ENCODE measurements at places on chromosomes 2 and 18.

- DNase-seq: peak; percentile 19
Measured at GRCh38 chr18:8367217-8367988, 241.8 kb upstream of the RAB12 start.

- no peak for DNase-seq
Measured at GRCh38 chr2:21467280-21467818, 343.6 kb downstream of the TDRD15 start.

DNA sequence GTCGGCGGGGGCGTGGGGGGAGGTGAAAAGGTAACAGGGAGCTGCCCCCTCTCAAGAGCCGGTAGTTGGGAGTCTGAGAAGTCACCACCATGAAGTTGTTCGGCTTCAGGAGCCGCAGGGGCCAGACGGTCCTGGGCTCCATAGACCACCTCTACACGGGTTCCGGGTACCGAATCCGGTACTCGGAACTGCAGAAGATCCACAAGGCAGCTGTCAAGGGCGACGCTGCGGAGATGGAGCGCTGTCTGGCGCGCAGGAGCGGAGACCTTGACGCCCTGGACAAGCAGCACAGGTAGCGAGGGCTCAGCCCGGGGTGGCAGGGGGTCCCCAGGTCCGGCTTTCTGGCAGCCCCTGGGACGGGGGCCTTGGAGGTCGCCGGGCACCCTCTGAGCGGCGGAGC lies 47.1 kb upstream of the ZNF519 start:
- no peak for DNase-seq

GRCh38 chr2:55092439-55092838 lies 42.2 kb upstream of the RTN4 start:
- no peak for DNase-seq

GRCh38 chr18:58535340-58536201 lies 93.3 kb downstream of the ALPK2 start:
- DNase-seq: no peak

DNA sequence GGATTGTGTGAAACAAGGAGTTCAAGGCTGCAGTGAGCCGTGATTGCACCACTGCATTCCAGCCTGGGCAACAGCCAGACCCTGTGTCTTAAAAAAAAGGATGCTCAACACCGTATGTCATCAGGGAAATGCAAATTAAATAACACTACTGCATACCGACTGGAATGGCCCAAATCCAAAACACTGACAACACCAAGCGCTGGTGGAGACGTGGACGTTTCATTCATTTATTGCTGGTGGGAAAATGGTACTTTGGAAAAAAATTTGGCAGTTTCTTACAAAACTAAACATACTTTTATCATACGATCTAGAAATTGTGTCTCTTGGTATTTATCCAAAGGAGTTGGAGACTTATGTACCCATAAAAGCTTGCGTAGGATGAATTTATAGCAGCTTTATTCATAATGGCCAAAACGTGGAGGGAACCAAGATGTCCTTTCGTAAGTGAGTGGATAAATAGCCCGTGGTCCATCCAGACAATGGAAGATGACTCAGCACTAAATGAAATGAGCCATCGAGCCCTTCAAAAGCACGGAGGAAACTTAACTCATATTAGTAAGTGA lies 24.2 kb downstream of the NEU4 start:
- DNase-seq: no peak

DNA sequence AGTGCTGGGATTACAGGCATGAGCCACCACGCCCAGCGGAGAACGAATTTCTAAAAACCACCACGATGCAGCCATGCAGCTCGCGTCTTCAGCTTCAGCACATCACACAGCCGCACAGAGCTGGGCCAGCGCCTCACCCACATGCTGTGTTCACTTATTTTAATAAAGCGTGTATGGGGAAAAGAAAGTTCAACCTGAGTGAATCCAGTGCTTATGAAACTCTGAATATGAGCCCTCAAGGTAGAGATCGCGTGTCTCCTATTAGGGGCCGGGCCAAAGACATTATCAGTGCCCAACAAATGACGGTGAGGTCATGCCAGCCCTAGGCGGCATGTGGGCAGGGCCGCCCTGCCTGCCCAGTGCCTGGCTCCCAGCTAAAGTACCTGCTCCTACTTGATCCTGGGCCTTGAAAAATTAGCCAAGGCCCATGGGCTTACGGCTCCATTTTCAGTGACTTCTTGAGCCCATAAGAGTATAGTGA lies 44.3 kb downstream of the SPRED2 start:
- no peak for DNase-seq

GRCh38 chr2:64905338-64906024 lies 83.7 kb upstream of the SLC1A4 start:
- DNase-seq: no peak

DNA sequence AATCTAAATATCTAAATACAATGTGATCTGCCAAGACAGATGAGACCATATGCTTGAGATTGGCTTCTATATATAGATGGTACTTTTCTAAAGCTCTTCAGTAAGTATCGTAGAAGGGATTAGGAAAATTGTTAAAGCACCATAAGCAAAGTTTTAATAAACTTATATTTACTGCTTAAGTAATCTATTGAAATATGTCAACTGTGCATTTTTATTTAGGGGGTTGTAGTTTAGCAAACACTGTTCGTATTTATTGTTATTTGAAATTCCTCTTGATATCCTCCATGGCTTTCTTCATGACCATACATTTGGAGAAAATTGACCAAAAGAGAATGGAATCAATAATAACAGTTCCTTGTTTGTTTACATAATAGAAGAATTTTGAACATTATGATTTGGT lies 102.7 kb downstream of the MIB1 start:
- no peak for DNase-seq

GRCh38 chr18:28365411-28365831 lies 188.5 kb upstream of the CDH2 start:
- DNase-seq: no peak

DNA sequence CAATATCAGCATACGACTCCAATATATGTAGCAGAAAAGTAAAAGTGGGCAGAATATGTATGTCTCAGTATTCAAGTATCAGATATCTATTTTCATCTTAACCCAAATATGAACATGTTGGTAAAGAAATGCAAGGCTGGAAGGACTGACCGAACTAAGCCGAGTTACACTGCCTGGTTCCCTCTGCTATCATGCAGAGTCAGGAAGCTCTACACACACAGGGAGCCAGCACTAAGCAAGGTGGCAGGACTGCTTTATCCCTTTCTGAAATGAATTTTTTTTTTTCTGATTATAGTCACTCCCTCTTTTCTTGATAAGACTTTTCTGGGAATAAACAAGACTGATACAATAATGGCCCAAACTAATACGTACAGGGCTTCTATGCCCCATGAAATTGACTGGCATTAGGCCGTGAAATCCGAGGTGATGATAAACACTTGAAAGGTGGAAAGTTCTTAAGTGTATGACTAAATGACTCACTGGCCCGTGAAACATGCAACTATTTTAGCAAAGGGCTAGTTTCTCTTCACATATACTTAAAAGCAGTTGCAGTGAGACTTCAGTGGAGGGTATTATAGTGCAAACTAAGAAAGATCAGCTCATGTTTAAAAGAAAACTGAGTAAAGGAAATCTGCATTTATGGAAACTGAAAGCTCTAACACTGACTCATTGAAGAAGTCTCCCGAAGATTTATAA lies 14.9 kb downstream of the DPP4 start:
- DNase-seq: no peak

- no peak for DNase-seq
Measured at GRCh38 chr18:69686861-69687260, 260.8 kb downstream of the CD226 start.

DNA sequence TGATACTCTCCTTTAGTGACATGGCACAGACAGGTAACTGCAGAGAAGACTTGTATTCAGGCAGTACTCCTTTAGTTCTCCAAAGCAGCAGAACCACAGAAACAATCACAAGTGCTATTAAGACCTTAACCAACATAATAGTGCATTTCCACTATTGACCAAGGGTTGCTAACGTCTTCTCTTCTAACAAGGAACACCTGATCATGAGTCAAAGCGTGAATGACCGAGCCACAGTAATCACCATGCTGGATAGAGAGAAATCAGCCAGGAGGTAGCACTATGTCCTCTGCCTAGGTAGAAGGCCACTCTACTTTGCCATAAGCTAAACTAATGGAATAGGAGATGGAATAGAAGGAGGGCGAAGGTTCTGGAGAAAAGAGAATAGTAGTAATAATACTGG lies 161.0 kb downstream of the ANKRD44 start:
- DNase-seq: no peak

DNA sequence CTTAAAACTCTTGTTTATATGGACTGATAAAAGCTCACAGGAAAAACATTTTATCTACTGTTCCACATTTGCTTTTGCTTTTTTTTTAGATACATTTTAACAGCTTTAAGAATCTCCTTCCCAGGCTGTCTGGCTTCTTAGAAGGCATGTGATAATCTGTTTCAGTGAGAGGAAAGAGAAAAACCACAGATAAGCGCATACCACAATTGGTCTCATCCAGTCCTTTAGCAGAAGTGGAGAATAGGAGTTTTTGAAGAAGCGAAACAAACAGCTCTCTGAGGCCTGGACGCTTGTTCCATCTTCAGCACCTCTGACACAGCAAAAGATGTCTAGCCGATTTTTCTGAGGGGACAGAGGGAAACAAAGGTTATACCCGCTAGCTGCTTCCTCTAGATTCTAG lies 37.6 kb downstream of the RMC1 start:
- DNase-seq: no peak

DNA sequence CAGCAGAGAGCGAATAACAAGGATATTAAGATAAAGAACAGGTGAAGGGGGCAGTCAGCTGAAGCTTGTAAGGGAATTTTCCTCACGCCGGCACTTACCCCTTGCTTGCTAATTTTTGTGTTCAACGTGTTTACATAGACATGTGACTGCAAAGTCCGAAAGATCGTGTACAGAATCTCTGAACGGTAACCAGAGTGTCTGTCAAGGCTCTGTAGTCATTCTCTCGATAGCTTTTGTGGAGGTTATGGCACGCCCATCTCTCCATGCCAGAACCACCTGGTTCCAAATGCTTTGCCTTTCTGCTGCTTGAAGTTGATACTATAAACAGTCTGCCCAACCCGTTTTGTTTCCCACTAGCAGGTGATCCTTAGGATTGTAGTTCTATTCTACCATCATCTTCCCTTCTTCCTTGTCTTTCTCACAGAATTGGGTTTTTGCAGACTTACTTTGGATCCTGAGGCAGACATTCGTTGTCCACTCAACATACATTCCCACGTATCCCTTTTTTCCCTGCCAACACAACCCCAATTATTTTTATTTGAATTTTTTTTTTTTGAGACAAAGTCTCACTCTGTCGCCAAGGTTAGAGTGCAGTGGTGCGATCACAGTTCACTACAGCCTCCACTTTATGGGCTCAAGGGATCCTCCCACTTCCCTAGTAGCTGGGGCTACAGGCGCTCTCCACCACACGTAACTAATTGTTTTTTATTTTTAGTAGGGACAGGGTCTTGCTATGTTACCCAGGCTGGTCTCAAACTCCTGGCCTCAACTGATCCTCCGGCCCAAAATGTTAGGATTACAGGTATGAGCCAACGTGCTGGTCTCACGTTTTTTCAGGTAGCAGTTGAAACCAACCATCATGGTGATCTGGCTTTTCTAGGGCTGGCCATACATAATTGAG lies 1.3 kb upstream of the USP34 start:
- DNase-seq: peak; percentile 22

GRCh38 chr18:13513021-13513420 lies 213.3 kb downstream of the FAM210A start:
- no peak for DNase-seq

DNA sequence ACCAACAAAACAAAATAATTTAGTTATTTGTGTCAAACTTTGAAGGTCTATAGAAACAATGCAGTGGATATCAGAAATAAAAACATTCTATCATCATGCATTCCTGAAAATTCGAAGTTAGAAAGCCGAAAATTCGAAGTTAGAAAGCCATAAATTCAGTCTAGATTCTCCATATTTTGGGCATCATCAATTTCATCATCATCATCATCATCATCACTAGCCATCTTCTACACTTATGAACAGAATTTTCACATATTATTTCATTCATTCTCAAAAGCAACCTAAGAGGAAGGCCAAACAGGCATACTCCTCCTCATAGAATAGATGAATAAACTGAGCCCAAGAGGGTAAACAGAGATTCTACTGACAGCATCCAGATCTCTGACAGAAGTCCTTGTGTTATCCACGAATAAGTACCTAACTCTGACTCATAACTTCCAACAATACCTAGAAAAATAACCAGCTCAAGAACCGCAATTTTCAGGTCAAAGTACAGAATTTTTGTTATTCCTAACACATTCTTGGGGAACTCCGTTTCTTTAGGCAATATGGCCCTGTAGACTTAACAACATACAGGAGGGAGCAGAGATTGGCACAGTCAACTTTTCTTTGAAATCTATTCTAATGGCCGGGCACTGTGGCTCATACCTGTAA lies 84.7 kb downstream of the TCF4 start:
- DNase-seq: no peak

DNA sequence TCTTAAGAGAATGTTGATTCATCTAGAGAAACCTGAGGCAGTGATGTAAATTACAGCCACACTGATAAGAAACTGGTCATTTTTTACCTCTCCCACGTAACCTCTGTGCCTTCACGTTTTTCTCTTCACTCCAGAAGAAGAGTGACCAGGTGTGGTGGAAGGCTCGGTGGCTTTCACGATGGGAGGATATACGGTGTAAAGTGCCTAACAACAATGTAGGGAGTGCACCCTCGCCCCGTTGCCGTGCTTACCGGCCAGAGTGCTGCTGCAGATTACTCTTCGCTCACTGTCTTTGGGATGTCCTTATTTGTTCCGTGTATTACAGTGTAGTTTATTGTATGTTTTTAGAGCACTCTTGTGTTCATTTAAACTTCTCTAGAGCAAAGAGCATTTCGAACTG lies 46.5 kb downstream of the NCK2 start:
- DNase-seq: no peak

- DNase-seq: no peak
Measured at GRCh38 chr18:49901862-49902340, 88.6 kb upstream of the ACAA2 start.

DNA sequence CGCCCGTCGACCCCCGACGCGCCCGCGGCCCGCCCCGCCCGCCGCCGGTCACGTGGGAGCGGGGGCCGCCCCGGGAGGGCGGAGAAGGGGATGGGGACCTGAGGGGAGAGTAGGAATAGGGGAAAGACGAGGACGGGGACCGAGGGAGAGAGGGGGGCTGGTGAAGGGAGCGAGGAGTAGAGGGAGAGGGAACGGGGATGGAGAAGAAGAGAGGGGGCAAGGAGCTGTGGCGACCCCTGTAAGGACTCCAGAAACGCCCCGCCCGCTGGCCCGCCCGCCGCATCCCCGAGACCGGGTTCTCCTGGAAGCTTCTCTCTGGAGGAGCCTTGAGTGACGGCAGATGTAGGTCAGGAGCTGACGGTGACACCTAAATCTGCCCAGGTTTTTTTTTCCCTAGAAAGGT lies 615 bp downstream of the ADNP2 start:
- DNase-seq: peak; percentile 32

GRCh38 chr18:50274941-50275340 lies 6.4 kb downstream of the MBD1 start:
- no peak for DNase-seq
